ENCODE measurements at places on chromosomes 6 and 20.

- no peak for DNase-seq
Observed at GRCh38 chr6:148852688-148853087, 105.9 kb downstream of the UST start.

- no peak for DNase-seq
Observed at GRCh38 chr20:8334641-8335040, 202.6 kb downstream of the PLCB1 start.

GRCh38 chr6:72661411-72661810 lies 39.5 kb downstream of the KCNQ5 start:
- no peak for DNase-seq

DNA sequence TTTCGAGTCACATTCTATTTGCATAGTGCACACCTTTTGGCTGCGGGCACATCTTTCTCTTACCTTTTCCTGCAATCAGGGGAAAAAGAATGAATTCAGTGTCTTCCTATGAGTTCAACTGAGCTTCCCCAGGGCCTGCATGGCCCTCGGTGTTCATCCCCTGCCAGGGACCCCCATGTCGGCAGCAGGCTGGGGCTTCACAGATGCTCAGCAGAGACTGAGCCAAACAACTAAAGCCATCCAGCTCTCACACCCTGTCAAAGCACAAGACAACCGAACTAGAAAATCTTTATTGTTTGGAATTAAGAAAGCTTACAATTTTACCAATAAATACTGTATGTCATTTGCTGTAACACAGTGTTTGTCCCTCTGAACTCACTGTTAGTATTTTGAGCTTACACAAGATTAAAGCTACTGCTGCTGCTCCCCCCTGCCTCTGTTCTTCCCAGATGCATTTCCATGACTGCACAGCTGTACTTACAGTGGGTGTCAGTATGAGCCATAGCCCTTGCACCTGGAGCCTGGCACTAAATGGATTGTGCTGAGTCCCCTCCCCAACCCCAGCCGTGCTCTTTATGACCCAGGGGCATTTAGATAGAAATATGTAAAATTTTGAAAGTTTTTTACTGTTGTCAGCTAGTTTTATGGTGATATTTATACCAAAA lies 205.8 kb downstream of the TMEM242 start:
- DNase-seq = no peak

DNA sequence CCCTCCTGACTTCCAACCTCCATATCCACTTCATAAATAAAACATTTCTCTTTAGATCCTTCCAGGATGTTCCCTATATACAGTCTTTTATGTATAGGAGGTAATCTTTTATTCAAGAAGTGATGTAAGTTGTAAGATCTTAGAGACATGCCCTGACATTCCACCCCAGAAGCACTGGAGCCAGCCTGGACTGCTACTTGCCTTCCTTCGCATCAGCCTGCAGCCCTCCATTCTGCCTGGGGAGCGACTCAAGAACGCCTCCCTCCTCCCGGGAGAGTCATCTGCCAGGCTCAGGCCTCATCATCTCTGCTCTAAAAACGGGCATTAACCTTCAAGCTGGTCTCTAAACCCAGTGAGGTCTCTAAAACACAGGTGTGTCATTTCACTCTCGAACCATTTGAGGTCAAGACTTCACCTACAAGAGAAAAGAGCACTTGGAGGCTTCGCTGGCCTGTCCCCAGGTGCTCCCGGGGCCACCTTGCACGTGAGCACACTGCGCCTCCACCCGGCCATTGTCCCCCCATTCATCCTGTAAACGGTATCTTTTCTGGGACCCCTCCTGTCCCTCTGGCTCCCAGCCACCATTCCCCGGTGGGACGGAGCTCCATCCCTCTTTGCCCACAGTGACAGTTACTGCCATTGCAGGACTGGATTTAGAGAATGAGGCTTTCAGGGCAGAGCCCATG lies 107.5 kb upstream of the PDE10A start:
- DNase-seq = no peak

DNA sequence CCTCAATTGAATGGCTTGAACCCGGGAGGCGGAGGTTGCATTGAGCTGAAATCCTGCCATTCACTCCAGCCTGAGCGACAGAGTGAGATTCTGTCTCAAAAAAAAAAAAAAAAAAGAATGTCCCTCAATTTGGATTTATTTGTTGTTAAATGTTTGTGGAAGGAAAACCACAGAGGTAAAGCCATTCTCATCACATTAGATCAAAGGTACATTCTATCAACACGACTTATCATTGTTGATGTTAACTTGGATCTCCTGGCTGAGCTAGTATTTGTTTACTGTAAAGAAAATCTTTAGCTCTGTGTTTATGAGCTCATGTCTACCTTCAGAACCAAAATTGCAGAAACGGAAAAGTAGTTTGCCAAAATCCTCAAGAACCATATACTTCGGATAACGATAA lies 91.4 kb upstream of the SALL4 start:
- DNase-seq = no peak

DNA sequence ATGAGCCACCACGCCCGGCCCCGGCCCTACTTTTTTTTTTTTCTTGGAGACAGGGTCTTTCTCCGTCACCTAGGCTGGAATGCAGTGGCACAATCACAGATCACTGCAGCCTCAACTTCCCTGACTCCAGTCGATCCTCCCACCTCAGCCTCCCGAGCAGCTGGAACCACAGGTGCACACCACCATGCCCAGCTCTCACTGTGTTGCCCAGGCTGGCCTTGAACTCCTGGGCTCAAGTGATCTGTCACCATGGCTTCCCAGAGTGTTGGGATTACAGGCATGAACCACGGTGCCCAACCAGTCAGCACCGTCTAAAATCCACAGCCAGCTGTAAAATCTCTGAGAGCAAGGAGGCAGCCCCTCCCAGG lies 17.4 kb downstream of the SLC17A9 start:
- DNase-seq = no peak

DNA sequence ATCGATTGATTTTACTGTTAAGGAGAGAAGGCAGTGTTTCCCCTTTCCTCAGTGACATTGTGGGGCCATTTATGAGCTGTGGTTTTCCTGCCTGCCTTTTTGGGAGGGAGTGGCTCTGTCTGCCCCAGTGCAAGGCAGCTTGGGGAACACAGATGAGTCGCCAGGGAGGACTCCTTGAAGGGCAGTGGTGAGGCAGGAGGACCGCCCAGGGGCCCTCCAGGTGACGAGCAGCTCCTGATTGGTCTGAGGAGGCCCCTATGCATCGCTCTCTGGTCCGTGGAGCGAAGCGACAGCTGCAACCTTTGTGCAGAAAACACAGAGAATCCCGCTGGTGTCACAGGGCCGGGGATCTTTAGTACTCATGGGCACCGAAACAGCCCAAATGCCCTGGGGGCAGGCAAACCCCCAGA lies 100.3 kb downstream of the TMEM242 start:
- DNase-seq = no peak

GRCh38 chr20:63966944-63967322 lies 2.8 kb downstream of the ZNF512B start:
- no peak for DNase-seq

DNA sequence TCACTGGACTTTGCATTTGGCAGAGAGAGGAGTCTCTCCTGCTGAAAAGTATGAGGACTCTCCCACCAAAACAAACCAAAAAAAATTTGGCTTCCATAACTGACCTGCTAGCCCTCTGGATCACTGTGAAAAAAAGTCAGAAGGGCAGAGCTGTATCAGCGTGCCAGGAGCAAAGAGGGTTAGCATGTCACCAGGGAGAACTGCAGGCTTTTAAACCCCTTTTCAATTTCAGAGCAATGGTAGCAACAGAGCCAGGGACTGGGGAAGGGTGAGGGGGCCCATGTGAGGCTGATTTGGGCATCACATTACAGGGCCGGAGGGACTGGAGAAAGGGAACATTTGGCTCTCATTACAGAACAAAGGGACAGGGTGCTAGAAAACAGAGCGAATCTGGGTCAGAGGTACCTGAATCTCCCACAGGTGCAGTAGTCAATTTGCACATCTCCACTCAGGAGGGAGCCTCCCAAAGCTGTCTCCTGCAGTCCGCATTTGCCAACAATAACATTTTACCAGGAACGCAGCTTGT lies 185.7 kb upstream of the EYA4 start:
- no peak for DNase-seq

- DNase-seq = no peak
Observed at GRCh38 chr20:51600016-51600420, 57.5 kb upstream of the NFATC2 start.

DNA sequence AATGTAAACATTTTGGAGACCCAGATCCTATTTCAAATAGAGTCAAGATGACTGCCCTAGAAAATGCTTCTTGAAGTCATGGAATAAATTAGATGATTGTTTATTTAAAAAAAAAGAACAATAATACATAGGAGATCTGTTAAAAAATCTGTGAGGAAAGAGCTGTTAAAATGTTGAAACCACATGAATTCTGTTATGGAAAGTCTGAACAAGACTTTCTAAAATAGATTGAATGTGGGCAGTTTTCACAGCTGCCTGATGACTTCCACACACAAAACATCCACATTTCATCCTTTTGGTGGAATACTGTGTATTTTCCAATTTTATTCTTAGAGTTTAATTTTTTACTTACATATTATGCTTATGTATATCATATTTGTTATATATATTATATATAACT lies 186.1 kb downstream of the LAMA2 start:
- DNase-seq = no peak
